ENCODE measurements at places on chromosomes 6 and 20.

DNA sequence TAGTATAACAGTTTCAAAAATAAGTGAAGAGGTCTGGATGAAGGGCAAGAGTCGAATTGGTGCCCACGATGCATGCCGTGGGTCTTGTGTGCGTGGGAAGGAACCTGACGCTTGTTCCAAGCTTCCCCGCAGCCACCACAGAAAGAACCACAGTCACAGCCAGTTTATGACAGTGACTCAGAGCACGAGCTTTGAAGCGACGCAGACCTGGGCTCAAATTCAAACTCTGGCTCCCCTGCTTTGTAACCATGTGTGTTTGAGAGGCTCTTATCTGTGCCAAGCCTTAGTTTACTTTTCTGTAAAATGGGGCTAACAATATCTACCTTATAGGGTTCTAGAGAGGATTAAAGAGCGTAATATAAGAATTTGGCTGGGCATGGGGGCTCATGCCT, 65.5 kb downstream of the SYNJ2 start:
- no peak for DNase-seq

GRCh38 chr20:61659994-61660346, 405.7 kb downstream of the TAF4 start:
- no peak for DNase-seq

DNA sequence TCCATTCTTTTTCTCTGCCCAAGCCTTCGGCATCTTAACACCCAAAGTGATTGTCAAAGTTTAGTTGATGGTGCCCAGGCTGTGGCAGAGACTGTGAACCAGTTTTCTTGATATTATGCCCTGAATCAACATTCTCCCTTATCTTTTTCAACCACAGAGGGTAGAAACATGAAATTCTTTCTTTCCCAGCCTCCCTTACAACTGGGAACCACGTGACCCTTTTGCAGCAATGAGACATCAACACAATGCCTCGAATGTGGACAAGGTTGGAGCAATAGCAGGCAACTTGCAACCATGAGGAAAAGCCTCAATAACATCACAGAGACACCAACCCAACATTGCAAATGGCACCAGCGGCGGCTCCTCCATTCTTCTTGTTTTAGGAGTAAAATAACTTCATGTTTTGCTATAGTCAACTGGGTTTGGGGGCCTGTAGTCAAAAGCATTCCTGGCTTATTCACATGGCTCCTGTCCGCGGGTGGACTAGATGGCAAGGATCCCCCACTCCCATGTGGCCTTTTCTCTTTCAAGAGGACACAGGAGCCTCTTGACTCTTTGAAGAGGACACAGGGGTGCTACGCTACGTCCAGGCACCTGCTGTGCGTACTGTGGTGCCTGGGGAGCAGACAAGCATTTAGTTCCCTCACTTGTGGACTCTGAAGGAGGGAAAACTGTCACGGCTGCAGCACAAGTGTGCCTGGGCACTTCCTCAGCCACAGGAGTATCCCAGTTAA, 90.5 kb downstream of the NOL4L start:
- DNase-seq: no peak

- DNase-seq: no peak
Observed at GRCh38 chr6:17047889-17048288, 54.0 kb upstream of the STMND1 start.

GRCh38 chr6:15588971-15589634, 73.7 kb downstream of the DTNBP1 start:
- no peak for DNase-seq

- DNase-seq: no peak
Observed at GRCh38 chr6:35668744-35669450, 19.8 kb downstream of the FKBP5 start.

- no peak for DNase-seq
Observed at GRCh38 chr6:108778421-108779186, 69.6 kb upstream of the ARMC2 start.

DNA sequence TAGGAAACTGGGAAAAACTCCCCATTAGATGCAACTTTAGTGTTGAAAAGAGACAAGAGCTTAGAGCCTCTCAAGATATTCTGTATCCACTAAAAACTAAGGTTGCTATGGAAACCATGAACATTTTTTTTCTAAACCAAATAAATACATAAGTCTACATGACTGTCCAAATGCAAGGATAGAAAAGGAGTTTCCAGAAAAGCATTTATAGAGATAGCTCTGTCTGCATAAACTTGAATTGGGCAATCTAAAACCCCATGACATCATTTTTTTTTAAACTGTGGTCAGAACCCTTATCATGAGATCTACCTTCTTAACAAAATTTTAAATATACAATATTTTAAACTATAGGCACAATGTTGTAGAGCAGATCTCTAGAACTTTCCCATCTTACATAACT, 36.4 kb upstream of the FAM83B start:
- no peak for DNase-seq

- DNase-seq: no peak
Observed at GRCh38 chr20:14498772-14499171, 161.4 kb upstream of the FLRT3 start.

- no peak for DNase-seq
Observed at GRCh38 chr6:105791179-105791578, 295.0 kb upstream of the PRDM1 start.

DNA sequence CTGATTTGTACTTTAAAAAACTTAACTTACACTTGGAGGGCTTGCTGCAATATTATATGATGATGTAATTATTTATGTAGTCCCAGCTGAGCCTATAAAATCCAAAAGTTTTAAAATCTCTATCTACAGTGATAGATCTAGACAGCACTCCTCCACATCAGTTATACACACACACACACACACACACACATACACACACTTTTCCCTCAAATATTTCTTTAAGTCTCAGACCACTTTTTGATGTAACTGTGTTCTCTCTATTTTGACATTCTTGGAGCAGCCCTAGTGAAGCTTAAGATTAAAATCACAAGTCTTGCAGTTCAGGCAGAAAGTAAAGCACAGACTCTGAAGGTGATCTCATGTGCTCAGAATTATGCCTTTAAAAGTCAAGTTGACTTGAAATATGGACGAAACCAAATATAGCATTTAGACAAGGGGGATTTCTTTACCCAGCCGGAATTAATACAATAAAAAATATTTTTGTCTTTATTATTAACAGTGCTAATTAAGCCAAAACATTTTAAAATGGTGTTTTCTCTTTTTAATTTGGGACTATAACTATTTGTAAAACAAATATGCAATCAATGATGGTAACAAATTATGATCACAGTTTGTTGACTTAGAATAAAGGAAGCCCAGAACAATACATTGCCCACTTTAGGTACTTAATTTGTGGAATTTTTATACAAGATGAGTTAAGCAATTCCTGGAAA, 63.5 kb upstream of the TMEM30A start:
- DNase-seq: no peak

DNA sequence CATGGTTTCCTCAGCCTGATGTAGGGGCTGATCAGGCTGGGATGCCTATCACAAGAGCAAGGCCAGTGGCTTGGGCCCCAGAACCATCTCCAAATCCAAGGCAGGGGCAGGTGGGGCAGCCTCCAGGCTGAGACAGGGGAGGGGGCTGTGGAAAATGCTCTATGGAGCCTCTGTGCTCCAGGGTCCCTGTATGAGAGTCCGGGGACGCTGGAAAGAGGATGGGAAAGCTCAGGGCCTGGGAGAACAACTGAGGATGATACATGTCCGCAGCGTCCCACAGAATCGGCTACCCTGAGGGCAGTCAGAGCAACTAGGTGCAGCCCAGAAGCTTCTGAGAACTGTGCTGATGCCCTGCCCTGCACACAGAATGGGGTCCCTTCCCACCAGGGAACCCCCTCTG, 43.4 kb downstream of the CPXM1 start:
- DNase-seq: no peak

- DNase-seq: no peak
Observed at GRCh38 chr6:148700047-148700715, 46.6 kb upstream of the UST start.

DNA sequence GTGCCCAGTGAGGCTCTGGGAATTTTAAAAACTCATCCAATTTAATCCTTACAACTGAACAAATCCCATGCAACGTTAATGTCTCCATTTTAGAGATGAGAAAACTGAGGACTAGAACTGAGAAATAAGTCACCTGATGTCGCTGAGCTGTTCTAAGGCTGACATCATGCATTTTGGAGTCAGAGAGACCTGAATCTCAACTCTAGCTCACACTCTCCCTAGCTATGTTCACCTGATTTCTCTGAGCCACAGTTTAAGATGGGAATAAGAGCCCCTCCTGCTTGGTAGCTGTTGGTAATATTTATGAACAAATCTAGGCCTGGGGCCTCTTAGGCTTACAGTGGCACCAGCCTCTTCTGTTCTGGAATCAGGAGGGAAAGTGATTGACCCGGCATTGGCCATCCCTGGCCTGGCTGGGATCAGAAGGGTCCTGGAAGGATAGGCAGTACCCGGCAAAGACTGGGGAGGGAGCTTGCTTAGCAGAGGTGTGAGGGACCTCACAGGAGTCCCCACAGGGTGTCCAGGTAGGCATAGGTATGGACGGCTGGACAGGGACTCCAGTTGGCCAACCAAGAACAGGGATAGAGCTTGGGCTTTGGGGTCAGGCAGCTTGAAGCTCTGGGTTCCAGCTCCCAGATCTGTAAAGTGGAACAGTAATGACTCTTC, 18.8 kb upstream of the CSNK2A1 start:
- no peak for DNase-seq

- no peak for DNase-seq
Observed at GRCh38 chr6:114008331-114008730, 37.4 kb upstream of the HDAC2 start.

DNA sequence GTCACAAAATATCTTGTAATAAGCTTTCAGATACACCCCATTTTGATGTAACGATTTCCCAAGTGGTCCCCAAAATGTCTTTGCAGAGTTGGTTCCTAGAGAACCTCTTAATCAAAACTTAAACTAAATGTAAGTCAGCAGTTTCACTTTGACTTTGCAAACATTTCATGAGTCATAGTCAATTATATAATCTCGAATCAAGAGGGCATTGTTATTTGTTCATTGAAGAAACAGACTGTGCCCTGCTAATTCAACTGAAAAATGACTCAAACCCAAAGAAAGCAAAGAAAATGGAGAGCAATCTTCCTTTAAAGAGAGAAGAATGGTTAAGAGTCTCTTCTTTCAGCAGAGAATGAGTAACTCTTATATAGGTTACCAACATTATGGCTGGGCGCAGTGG, 58.3 kb downstream of the IPCEF1 start:
- no peak for DNase-seq

DNA sequence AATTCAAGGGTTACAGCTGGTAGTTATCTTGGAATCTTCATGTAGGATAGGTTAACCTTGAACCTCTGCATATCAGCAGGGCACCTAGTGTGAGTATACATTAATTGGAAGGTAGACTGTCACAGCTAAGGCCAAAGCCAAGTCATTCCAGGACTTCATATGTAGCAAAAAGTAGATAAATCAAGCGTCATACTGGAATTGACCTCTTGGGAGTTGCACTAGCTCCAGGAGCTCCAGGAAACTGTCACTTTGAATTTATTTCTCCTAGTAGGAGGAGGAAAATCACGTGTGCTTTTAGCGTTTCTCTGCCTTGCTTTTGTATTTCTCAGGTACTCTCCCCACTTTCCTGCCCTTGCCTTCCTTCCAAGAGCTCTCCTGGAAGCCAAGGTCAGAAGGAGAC, 30.3 kb downstream of the RIPOR2 start:
- no peak for DNase-seq

DNA sequence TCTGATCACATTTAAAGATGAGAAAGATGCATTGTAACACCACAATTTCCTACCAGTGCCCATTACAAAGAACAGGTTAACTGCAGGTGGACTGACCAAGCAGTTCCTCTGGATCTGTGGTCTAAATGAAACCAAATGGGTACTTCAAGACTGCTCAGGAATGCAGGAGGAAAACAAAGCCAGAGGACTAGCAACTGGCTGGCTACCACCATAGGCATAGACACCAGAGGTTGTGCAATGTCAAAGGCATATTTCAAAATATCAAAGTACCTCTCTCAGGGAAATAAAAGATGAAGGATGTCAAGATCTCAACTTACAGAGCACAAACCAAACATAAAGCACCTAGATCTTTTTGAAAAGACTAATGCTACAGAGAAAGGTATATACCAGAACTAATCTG, 65.5 kb downstream of the GMDS start:
- no peak for DNase-seq

GRCh38 chr20:19492687-19493336, 265.2 kb upstream of the RIN2 start:
- DNase-seq: no peak

DNA sequence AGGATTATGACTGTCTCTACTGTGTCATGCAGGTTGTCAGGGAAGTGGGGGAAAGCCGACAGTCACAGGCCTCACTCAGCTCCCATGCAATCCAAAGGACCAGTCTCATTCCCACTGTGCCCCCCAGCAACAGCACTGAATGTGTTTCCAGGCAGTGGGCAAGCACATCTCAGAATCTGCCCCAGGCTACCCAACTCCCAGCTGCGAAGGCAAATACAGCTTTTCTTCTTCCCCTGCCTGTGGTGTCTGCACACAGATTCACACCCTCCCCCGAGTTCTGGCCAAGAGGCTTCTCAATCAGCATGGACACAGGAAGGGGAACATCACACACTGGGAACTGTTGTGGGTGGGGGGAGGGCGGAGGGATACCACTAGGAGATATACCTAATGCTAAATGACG, 75.3 kb downstream of the SNAP91 start:
- DNase-seq: no peak

- no peak for DNase-seq
Observed at GRCh38 chr6:157432231-157432891, 51.4 kb downstream of the ZDHHC14 start.

DNA sequence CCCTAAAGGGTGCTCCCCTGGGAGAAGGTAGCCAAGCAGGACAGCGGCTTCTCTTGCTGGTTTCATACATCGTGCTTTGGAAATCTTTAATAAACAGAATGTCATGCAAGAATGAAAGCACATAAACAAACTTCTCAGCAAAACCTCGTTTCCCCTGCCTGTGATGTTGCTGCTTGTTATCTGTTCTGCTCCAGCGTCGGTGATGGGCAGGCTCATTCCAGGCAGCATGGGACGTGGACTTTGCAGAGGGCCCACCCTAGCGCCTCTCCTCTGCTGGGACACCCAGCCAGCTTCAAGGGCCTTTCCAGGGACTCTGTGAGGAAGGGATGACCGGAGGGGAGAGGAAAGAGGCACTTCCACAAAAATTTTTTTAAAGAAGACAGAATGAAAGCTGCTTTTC, 197.7 kb downstream of the QKI start:
- no peak for DNase-seq

DNA sequence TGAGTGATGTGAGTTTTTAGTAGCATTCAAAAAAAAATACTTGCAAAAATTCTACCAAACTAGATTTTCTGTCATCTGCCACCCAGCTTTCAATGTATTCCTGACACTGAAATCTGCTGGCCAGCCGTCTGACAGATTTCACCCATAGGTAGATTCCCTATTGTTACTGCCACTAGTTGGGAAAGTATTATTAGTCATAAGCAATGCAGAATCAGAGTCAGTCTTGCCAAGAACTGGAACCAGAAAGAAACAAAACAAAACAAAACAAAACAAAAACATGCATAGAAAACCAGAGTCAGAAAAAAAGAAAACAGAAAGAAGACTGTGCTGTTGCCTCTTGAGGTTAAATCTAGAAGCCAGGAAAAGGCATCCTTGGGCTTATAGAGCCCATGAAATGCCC, 293.1 kb upstream of the KCNQ5 start:
- no peak for DNase-seq

All from activated naive CD4-positive, alpha-beta T cell (primary cell).